ENCODE measurements at places on chromosomes 3 and 15.

- DNase-seq, result no peak
Measured at GRCh38 chr15:98666441-98666840, 18.1 kb downstream of the IGF1R start.

DNA sequence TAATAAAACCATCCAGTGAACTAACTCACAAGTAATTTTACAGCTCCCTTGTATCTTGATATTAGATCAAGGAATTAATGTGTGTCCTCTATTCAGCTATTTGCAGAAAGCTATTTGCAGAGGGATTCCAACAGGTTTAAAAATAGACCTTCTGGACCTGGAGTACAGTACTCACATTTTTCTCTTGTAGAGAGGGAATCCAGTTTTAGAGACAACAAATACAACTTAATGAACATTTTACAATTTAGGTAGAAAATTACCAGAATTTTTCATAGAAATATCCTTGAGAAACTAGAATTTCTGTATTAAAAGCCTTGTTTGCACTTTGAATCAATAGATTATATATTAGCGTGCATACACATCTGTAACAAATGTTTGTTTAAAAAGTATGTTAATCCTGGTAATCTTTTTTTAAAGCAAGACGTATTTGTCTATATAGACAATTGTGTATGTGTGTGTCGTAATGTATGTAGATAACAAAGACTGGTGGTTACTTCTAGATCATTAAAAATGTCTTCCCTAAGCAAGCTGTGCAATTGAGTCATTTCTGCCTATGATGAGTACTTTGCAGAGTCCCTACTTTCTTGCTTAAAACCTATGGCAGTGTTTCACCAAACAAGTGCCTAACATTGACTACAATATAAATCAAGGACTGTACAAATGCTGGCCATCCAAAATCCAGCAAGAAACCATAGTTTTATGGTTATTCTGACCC, 57.9 kb downstream of the PPP2R3A start:
- no peak for DNase-seq

- DNase-seq, result no peak
Measured at GRCh38 chr3:18546632-18547031, 121.5 kb upstream of the SATB1 start.

GRCh38 chr3:113132571-113132996, 78.8 kb upstream of the BOC start:
- DNase-seq, result no peak

GRCh38 chr3:171813897-171814460, 3.7 kb upstream of the PLD1 start:
- no peak for DNase-seq

GRCh38 chr3:150775001-150775599, 12.1 kb upstream of the SIAH2 start:
- DNase-seq, result no peak

DNA sequence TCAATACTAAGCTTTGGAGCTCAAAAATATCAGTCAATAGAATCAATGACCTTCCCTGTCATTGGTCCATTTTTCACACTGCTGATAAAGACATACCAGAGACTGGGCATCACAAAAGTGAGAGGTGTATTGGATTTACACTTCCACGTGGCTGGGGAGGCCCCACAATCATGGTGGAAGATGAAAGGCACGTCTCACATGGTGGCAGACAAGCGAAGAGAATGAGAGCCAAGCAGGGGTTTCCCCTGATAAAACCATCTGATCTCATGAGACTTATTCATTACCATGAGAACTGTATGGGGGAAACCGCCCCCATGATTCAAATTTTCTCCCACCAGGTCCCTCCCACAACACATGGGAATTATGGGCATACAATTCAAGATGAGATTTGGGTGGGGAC, 81.9 kb downstream of the ANXA2 start:
- no peak for DNase-seq

DNA sequence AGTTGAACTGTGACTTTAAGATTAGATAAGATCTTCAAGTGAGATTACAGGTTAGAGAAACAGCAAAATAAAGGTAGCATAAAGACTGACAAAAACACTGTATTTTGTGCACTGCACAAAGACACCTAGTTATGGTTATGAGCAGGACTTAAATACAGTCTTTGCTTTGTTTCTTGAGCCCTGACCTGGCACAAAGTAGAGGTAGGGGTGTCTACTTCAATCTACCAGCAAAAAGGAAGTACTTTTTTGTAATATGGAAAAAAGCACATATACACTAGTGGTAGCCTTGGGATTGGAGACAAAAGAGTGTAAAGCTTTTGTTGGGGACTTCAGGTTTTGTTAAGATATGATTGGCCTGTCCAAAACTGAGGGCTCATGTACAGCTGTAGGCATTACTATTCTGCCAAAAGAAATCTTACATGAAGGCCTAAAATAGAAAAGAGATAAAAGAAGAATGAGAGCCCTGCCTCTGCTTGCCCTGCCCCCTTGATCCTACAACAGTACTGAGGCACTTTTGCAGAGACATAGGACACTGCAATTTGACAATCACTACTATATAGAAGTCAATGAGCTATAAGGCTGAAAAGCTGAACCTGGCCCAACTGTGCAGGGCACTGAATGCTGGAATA, 194.3 kb downstream of the CBLB start:
- no peak for DNase-seq

DNA sequence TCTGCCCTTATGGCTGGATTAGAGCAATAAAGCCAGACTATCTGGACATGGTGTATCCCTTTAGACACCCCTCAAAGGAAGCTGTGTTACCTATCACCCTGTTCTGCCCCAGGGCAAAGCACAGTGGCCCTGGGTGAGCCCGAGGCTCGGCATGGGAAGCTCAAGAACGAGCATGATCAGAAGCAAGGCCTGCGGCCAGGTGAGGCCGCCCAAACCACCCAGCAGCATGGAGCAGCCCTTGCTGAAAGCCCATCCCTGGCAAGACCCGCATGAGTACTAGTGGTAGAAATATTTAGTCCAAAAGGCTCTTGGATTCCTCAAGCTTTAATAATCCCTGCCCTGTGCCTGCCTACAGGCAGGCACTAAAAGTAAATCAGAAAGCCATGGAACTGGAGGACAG, 261.1 kb downstream of the MEX3B start:
- no peak for DNase-seq

DNA sequence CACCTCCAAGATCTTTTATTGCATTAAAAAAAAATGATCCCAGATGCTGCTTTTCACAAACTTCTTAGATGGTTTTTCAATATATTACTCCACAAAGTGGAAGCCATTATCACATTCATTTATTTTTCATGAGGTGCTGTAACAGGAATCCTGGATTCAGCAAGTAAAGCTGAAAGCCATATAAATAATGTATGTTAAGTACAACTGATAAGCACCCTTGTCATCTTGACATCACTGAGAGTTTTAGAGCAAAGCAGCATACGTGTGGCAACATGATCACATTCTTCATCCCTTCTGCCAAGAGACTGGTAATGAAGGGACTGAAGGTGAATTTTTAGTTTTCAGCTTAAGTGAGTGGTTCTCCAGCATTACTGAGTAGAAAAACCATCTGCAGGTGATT, 44.9 kb upstream of the LRRFIP2 start:
- DNase-seq, result no peak

DNA sequence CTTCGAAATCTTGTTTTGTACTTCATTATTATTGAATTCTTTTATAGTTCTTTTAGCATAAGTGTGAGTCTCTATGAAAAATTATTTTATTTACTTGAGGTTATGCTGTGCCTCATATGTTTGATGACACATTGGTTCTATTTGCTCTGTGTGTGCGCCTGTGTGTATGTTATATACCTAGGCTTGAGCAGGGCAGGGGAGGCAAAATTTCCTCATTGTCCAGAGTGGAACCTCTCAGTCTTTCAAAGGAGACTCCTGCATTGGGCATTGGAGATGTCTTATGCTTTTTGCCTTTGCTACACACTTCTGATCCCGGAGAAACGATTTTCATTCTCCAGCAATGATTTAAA, 58.4 kb downstream of the ALCAM start:
- DNase-seq, result no peak

- DNase-seq, result no peak
Measured at GRCh38 chr3:182562274-182562673, 231.0 kb upstream of the ATP11B start.

GRCh38 chr3:182697345-182697919, 95.9 kb upstream of the ATP11B start:
- DNase-seq, result peak; percentile 76

GRCh38 chr15:60966316-60966715, 262.8 kb downstream of the RORA start:
- DNase-seq, result no peak

DNA sequence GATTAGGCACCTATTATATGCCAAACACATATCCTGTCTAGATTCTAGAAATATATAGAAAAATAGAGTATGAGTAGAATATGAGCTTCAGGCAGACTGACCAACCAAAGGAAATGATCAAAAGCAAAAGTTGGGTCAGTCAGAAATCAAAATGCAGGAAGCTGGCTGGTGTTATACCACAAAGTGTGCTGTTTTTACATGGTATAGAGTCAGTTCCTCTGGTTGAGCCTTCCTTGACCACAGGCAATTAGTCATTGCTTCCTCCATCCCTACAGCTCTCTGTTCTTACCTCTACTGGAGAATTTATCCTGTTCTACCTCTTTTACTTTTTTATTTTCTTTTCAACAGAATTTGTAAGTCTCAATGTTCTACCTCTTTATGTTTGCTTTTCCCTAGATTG, 149.8 kb downstream of the TMCO5A start:
- no peak for DNase-seq

DNA sequence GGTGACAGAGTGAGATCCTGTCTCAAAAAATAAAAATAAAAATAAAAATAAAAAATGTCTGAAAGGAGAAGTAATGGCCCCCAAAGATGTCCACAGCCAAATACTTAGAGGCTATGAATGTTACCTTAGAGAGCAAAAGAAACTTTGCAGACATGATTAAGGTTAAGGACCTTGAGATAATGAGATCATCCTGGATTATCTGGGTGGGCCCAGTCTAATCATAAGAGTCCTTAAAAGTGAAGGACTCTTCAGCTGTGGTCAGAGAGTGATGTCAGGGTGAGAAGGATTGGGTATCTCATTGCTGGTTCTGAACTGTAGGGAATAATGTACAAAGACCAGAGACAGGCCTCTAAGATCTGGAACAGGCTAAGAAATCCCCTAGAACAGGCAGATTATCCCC, 84.9 kb upstream of the POU1F1 start:
- DNase-seq, result no peak

DNA sequence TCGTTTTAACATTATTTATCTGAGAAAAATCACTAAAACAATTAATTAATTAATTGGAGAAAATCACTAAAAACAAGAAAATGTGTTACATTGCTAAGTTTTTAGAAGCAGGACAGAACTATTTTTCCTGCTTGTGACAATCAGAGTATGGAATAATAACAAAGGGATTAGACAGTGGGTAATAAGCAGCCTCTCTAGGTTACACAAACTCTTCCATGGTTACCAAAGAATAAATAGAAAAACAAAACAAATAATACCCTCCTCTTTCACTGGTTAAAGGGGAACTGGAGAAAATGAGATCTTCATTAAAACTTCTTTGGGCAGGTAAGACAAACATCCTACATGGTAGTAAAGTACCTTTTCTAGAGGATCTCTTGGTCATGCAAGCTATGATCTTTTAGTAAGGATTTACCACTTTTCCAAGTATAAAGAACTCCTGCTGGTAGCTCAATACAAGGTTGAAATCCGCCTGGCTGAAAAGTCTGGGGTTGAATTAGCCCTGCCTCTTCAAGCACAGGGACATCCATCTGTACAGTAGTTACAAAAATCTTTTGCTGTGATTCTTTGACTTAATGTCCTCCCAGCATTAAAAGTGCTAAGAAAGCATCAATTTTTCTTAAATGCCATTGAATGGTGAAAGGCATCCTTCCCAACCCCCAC, 2.5 kb upstream of the PLCH1 start:
- no peak for DNase-seq

DNA sequence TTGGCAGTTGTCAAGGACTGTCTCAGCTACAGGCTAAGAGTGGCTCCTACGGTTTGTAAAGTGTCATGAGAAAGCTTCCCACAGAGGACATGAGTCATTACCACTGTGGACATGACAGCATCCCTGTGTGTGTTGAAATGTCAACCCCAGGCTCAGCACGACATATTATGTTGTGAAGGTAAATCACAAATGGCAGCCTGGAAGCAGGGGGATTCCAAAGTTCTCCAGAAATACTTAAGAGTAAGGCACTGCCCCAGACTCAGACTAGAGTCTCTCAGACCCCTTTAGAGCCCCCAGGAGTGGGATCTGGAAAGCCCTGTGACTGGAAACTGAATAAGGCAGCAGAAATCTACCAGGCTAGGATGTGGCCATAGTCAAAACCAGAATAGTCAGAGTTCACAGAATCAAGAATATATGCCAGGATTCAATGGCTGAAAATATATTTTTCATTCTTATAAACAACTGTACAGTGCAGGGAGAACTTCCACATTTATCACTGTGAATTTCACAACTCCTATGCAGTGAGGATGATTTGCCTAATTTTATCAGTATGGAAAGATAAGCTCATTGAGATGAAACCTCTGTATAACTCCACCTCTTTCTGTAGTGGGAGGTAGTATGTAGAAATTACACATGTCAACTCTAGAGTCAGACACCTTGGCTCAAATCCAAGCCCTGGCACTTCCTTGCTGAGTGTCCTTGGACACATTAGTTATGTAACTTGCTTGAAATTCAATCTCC, 237.1 kb upstream of the CFAP20DC start:
- DNase-seq, result no peak

- DNase-seq, result no peak
Measured at GRCh38 chr3:114674036-114674435, 380.2 kb downstream of the TIGIT start.

DNA sequence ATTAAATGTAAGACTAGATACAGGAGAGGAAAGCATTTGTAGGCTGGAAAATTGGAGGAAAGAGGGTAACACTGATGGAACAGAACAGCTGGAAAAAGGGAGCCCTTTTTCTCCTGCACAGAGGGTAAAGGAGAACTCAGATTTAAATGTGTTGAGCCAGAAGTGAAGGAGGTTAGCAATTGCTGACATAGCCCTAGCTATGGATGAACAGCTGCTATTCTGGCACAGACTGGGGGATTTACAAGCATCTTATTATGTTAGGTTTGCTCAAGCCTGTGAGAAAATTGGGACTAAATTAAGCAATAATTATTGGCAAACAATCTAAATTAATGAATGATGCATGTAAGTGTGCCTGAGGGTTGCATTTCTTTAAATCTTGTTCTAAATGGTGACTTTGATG, 40.6 kb upstream of the PRR20G start:
- no peak for DNase-seq

DNA sequence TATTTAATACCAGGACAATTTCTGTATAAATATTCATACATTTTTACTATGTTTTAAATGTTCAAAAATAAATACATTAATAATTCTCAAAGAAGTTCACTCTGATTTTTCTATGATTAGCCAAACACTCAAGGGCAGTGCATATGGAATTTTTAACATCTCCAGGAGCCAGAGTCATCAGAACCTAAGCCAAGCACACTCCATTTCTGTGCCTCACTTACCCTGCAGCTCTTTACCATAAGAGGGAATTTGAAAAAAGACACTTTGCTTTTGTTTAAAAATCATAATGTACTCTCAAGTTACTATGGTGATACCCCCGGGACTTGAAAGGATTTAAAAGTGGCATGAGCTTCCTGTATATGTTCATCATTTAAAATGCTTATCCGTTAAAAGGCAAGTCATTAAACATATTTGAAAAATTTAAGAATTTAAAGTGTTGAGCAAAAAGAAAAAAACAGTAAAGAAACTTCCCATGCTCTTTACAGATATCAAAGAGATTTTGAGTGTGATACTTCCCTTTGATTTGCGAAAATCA, 747.4 kb upstream of the NECTIN3 start:
- no peak for DNase-seq
